CD4-positive, alpha-beta T cell treated with Interleukin-4 for 1 hour (primary cell): ENCODE measurements at places on chromosomes 3 and 15.

DNA sequence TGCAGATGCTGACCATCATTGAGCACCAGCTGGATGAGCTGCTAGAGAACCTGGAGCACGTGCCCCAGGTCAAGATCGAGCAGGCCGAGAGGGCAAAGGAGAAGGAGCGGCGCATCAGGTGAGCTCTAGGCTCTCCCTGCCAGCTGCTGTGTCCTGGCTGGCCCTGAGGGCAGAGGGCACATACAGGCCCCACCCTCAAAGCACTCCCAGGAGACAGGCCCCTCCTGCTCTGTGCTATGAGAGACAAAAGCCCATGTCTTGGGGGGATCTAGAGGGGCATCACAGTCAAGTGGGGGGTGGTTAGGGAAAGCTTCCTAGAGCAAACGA, 39.5 kb downstream of the CFAP100 start:
- DNase-seq = no peak

DNA sequence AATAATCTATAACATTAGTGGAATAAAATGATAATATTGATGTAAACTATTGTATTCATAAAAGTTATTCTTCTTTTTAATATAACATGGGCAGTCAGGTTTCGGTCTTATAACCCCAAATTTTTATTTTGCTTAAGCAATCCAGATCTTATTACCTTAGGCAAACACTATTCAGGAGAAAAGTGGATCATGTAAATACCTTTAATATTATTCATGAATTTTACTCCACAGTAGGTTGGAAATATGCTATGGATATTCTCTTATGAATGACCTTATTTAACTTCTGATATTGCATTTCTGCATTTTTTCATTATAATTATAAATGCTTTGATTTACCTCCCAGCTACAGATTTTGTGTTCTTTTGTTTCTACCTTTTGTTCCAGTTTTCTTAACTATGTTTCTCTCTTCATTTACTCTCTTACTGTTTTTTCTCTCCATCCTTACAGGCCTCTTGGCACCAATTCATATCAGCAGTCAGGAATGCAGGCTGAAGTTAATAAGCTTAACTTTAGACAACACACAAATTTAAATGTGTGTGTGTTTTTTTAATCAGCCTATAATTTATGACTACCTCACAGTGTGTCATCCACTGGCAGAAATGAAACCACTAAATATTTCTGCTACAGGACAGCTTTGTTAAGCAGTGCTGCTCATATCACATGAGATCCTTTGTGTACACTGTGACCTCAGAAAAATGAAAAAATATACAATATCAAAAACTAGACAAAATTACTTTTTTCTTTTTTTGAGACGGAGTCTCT, 111.0 kb downstream of the NSUN3 start:
- no peak for DNase-seq

DNA sequence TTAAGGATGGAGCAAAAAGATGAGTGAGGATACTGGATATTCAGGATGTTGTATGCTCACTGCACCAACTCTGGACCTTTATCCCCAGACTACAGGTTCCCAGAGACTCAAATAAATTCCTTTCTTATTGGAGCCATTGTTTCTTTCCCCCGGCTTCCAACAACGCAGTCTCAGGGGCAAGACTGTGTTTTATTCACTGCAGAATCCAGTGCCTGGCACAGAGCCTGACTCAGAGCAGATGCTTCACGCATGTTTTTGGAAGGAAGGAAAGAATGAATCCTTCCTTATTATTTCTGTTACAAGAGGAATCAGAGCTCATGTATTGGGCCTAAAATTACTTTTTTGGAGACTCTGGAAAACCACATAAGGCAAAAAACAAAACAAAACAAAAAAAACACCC, 96.0 kb upstream of the VGLL4 start:
- no peak for DNase-seq

DNA sequence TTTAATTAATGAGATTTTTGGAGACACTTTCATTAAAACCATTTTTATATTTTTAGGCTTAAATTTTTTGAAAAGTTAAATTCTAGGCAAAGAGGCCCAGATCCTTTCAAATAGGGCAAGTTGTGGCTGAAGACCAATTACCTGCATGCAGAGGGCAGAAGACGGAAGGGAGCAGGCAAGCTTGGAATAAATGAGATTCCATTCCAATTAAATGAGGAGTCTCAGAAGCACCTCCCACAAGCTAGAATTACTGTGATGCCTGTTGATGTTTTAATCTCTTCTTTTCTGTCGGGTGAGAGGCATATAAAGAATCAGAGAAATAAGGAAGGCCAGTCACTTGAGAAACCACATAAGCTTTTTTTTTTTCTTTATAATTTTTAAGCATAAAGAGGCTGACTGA, 46.8 kb downstream of the KBTBD8 start:
- no peak for DNase-seq

GRCh38 chr3:97576221-97576620, 188.3 kb upstream of the ARL6 start:
- no peak for DNase-seq

GRCh38 chr3:126205717-126206655, 25.6 kb upstream of the ALDH1L1 start:
- no peak for DNase-seq

- no peak for DNase-seq
Measured at GRCh38 chr3:159944781-159945180, 43.9 kb upstream of the IL12A start.

GRCh38 chr3:44323341-44323955, 15.1 kb upstream of the TCAIM start:
- peak; percentile 49 for DNase-seq

DNA sequence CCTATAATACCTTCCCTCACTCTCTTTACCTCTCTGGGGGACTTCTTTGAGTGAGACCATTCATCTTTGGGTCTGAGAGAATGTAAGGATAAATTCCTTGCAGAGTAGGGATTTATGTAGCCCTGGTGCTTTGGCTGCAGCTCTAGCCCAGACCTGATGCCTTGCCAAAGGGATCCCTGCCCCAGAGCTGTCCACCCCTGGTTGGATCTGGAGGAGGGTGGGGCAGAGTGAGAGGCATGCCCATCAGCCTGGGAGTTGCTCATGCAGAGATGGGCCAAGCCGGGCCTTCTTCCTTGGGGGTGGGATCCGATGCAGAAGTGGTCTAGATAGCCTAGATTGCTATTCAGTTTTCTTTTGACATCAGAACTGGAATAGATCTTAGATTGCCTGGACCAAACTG, 31.5 kb downstream of the RTP1 start:
- no peak for DNase-seq

DNA sequence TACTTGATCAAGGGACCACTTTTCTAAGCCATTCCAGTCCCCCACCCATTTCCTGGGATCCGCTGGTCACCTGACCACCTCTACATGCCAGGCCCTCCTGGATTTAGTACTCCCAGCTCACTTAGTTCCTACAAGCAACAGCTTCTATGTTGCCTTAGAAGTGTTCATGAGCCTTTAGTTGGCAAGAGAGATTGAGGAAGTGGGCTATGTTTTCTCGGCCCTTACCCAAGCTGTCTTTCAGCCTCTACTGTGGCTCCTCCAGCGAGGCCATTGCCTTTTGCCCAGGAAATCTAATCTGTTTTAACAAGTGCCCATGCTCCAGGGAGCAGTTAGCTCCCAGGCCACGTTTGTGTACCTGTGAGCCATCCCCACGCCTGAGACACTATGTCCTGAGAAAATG, 4.5 kb upstream of the PRKAR2A start:
- DNase-seq = no peak

- DNase-seq = no peak
Measured at GRCh38 chr3:41118461-41119390, 80.6 kb upstream of the CTNNB1 start.

DNA sequence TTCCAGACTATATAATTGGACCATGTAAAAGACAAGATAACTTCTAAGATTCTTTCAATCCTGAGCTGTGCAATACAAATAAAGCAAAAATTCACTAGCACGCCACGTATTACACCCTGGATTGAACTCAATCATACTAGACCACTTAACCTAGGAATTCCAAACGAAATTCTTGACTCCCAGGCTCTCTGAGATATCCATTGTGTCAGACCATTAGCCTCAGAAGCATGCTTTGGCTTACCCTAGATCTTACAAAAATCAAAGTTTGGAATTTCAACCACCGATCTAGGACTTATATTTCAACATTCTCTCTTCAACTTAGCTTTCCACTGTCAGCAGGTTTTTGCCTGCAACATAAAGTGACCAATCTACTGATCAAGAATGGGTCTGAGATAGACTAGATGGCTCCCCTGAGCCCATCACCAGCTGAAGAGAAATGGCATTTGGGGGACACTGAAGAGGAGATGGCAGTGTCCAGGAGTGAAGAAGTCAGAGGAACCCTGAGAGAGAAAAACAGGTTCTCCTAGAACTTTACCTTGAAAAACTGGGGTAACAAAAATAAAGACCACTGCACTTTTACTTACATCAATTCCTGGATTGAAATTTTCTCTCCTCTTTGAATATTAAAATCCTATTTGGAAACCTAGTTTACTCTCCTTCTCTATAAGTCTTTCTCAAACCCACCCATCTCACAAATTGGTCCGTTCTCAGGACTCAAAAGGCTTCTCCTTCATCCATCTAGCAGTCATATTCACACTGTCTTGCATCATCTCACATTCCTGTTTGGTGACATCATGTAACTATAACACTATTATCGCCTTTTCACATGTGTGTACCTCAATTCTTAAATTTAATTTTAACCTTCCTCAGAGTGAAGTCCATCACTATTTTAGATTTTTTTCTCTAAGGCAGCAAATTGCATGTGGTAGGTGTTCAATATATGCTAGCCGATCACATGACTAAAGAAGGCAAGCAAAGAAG, 18.5 kb downstream of the CPNE4 start:
- no peak for DNase-seq

DNA sequence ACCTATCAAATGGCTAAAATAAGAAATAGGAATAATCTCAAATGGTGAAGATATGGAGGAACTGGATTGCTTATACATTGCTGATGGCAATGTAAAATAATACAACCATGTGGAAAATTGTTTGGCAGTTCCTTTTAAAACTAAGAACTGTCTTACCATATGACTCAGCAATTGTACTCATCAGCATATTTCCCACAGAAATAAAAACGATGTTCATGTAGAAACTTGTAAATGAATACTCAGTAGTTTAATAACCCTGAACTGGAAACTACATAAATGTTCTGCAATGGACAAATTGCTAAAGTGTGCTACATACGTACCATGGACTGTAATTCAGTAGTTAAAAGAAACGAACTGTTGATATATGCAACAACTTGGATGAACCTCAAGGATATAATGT, 253.9 kb upstream of the RBMS3 start:
- no peak for DNase-seq

GRCh38 chr15:92848852-92849598, 51.1 kb upstream of the CHD2 start:
- DNase-seq = peak; percentile 70

GRCh38 chr15:94494732-94495131, 263.4 kb downstream of the MCTP2 start:
- DNase-seq = no peak

- DNase-seq = no peak
Measured at GRCh38 chr15:69272891-69273290, 25.8 kb upstream of the PAQR5 start.

- DNase-seq = no peak
Measured at GRCh38 chr15:82554351-82554750, 14.1 kb upstream of the RPS17 start.

GRCh38 chr15:52462806-52463360, 65.8 kb downstream of the MYO5A start:
- DNase-seq = no peak

DNA sequence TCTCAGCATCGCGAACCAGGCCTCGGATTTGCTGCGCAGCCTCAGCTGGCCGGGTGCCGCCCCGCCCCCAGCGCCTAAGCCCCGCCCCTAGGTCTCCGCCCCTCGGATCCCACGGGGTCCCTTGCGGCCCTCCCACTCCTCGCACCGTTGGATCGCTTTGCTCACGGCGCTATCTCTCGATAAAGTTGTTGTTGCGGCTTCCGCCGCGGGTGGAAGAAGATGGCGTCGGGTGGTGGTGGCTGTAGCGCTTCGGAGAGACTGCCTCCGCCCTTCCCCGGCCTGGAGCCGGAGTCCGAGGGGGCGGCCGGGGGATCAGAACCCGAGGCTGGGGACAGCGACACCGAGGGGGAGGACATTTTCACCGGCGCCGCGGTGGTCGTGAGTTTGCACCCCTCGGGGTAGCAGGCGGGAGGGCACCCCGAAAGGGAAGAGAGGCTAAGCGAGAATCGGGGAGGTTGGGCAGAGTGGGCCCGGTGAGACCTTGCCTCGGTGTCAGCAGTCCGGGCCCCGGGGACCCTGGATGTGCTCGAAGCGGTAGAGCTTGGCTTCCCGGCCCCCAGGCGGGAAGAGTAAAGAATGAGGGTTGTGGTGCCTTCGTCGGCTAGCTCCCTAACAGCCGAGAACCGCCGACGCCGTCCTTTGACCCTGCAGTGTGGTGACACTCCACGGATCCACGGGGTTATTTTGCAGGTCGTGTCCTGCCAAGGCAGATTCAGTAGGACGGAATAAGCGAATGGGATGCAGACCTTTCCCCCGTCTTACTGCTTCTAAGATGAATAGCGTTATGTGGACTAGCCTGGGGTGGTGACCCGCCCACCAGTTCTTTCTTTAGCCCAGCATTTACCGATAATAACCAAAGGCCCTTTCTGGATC, at the start of gene SNX1:
TSS of gene SNX1 (plus strand) at position 188 of the 873 bp plus-strand sequence. CDS start at position 220, 32 bp downstream.
- peak; percentile 98 for DNase-seq

GRCh38 chr3:171768281-171768900, 41.9 kb downstream of the PLD1 start:
- DNase-seq = no peak

DNA sequence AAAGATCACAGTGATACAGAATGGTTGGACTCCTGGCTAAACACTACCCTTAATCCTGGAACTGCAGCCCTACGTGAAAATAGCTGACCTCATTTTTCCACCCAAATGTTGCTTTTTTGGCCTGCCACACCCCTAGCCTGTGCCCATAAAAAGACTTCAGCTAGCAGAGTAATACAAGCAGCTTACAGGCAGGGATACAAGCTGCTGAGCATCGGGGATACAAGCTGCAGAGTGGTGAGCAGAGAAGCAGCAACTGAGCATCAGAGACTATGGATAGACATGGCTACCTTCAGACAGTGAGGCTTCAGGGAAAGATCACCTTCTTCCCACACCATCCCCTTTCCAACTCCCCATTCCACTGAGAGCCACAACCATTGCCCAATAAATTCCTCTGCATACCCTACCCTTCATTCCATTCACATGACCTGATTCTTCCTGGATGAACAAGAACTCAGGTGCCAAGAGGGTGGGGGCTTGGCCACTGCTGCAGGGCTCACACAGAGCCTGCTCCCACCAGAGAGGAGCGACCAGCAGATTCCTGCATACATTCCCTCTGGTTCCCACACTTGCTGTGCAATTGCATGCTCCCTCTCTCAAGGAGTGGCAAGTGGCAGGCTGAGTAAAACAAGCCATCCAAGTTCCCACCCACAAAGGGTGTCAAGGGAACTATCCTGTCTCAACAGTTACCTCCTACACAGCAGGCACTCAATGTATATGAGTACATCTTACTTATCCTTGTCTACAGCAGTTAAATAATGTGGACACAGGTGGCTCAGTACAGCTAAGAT, 217.5 kb downstream of the ALCAM start:
- no peak for DNase-seq

DNA sequence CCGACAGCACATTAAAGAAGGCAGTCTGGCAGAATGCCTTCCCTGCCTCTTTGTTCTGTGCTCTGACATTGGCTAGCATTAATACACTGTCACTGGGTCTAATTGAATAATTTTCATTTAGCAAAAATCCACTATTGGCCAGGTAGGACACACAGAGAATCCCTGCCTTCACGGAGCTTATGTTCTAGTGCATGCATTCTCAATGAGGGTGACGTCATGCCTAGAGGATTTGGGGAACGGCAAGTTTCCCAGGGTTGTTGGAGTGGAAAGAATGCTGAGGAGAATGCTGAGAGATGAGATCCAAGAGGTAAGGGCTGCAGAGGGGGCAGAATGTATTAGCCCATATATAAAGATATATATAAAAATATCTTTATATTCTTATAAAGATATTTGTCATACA, 284.7 kb downstream of the ERC2 start:
- DNase-seq = no peak
